NCI-H2081 (cell line): ENCODE measurements at places on chromosomes 2 and 18.

GRCh38 chr2:231780123-231780908 lies 766 bp downstream of the PDE6D start:
- DNase-seq, result no peak

- no peak for DNase-seq
Measured at GRCh38 chr2:85547089-85547858, 8.3 kb downstream of the MAT2A start.

- DNase-seq, result no peak
Measured at GRCh38 chr18:6069539-6069938, 174.2 kb upstream of the TMEM200C start.

GRCh38 chr2:51981783-51982182 lies 949.9 kb upstream of the NRXN1 start:
- no peak for DNase-seq
